ENCODE measurements at places on chromosomes 6 and 20. TPM values are rescaled to one million over a fixed set of nuclear protein-coding genes. Genes with fewer than 3 reads are reported as not detected.

- peaks cover 19% of the 10 kb centered on the region for H3K4me1 ChIP-seq
- no peaks in the 10 kb centered on the region for H3K36me3 ChIP-seq
- H3K4me3 ChIP-seq = no peak overlapping the region
- H3K27ac ChIP-seq = no peak overlapping the region
These were observed 88.3 kb downstream of the CD24 start for GRCh38 chr6:106886081-106886843.

- H3K27me3 ChIP-seq = no peaks in the 10 kb centered on the region
- DNase-seq = no peak
- no peaks in the 10 kb centered on the region for H3K36me3 ChIP-seq
- no peak overlapping the region for H3K4me3 ChIP-seq
- no peak overlapping the region for H3K27ac ChIP-seq
These were observed 28.8 kb downstream of the EPB41L1 start for GRCh38 chr20:36183155-36183944.

GRCh38 chr6:158207422-158207788, 39.3 kb downstream of the GTF2H5 start:
- no peak overlapping the region for H3K4me3 ChIP-seq
- H3K27ac ChIP-seq = no peak overlapping the region
- H3K4me1 ChIP-seq = peaks cover 2% of the 10 kb centered on the region
- no peak for DNase-seq
- no peaks in the 10 kb centered on the region for H3K27me3 ChIP-seq
- no peaks in the 10 kb centered on the region for H3K36me3 ChIP-seq

The TMEM170B gene
- total RNA-seq = 4.3 TPM

The HTR1B gene
- total RNA-seq = 1.6 TPM

The TCF21 gene
- not detected for total RNA-seq
